Activated T-cell treated with anti-CD3 and anti-CD28 coated beads for 24 hours (primary cell): ENCODE measurements at places on chromosomes 1 and 21.

GRCh38 chr21:45589686-45590245 lies 47.5 kb upstream of the SLC19A1 start:
- DNase-seq = no peak

DNA sequence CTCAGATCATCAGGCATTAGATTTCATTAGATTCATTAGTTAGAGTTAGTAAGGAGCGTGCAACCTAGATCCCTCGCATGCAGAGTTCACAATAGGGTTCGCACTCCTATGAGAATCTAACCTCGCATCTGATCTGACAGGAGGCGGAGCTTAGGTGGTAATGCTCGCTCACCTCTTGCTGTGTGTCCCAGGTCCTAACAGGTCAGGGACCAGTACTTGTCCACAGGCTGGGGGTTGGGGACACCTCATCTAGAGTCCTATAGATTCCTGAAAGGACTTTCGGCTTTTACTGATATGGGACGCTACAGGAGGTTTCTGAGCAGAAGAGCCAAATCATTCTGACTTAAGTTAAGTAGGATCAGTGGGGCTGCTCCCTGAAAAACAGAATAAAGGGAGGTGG lies 91.4 kb downstream of the AKT3 start:
- DNase-seq = no peak

DNA sequence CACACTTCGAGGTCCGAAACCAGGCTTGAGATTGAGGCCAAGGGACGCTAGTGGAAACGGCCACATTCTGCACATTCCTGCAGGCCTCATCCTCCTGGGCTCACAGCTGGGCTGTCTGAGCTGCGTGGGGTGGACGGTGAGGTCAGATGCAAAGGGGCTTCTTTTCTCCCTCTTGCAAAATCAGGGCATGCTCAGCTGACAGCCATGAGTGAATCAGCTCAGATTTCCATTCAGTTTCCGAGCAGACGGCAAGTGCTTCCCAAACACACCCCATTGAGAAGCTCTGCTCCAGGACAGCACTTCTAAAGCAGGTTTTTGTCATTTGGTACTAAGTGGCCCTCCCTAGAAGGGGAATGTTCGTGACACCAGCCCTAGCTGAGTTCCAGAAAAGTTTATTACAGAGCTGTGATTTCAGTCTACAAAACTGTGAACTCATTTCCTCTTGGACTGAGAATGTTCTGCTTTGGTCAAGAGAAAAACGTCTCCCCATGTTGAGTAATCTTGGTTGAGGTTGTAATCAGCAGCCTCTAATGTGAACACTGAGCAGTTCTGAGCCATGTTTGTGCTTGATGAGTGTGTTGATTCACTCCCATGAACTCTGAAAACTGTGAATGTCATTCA lies 10.0 kb downstream of the PDPN start:
- no peak for DNase-seq

DNA sequence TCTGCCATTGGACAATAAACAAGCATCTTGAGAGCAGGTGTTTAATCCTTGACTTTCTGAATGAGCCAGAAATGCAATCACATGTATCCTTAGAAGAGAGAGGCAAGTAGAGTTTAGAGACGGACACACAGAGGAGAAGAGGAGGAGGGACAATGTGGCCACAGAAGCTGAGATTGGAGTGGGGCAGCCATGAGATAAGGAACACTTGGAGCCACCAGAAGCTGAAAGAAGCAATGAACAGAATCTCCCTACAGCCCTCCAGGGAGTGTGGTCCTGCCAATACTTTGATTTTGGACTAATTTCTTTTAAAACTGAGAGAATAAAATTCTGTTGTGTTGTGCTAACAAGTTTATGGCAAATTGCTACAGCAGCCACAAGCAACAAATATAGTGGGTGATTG lies 141.0 kb downstream of the ATP6V1G3 start:
- no peak for DNase-seq

- no peak for DNase-seq
Measured at GRCh38 chr1:8862528-8862927, 16.0 kb downstream of the ENO1 start.

DNA sequence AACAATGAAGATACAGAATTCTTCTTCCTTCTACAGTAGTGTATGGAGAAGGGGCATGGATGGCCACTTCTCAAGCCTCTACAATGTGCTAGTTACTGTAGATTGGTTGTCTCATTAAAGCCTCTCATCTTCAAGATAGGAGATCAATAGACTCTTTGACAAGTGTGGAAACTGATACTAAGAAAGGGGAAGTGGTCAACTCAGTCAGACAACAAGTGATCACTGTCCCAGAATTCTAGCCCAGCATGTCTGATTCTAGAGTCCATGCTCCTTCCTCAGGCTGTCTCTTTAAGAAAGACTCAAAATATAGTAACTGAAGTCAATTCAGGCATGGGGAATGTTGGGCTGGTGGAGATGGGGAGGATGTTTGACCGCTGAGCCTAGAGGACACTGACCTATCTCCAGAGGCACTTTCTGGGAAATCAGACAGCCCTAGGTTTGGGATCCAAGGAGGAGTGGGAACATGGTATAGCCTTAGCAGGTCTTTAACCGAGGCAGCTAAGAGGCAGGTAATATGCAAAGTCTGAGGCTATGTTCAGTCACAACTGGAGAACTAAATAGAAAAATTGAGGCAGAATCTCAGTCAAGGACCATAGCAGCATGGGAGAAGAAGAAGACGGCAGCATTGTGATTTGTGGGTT lies 39.3 kb upstream of the EYA3 start:
- no peak for DNase-seq

DNA sequence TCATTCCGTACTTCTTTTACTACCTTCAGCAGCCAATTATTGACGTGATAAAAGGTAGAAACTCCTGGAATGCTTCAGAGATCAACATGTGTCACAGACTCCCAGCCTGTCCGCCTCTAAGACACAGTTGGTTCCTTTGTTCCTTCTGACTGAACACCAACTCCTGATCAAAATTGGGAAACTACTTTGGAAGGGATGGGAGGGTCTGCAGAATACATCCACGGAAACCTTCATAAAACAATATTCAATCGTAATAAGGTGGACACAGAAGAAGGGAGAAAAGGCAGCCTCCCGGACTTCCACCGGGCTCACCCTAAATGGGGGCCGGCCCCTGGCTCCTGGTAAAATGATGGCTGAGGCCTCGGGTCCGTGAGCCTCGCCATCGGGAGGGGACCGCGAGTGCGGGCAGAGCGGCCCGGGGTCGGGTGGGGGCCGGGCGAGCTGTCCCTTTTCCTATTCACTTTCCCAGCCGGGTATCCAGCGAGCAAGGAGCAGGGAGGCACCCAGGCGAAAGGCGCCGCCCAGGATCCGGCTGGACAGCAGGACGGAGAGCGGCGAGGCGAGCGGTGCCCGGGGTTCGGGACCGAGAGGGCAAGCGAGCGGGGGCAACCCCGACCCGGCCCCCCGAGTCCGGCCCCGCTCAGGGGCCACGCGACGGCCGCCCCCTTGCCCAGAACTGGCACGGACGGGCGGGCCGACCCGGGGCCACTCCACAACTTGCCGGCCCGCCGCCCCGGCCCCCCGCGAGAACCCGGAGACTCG lies 805 bp downstream of the NRIP1 start:
- no peak for DNase-seq

GRCh38 chr1:22705586-22705985 lies 5.1 kb upstream of the EPHB2 start:
- no peak for DNase-seq

GRCh38 chr21:36783612-36784374 lies 84.9 kb downstream of the SIM2 start:
- DNase-seq = no peak

GRCh38 chr1:80896781-80897356 lies 903.9 kb upstream of the ADGRL2 start:
- no peak for DNase-seq

DNA sequence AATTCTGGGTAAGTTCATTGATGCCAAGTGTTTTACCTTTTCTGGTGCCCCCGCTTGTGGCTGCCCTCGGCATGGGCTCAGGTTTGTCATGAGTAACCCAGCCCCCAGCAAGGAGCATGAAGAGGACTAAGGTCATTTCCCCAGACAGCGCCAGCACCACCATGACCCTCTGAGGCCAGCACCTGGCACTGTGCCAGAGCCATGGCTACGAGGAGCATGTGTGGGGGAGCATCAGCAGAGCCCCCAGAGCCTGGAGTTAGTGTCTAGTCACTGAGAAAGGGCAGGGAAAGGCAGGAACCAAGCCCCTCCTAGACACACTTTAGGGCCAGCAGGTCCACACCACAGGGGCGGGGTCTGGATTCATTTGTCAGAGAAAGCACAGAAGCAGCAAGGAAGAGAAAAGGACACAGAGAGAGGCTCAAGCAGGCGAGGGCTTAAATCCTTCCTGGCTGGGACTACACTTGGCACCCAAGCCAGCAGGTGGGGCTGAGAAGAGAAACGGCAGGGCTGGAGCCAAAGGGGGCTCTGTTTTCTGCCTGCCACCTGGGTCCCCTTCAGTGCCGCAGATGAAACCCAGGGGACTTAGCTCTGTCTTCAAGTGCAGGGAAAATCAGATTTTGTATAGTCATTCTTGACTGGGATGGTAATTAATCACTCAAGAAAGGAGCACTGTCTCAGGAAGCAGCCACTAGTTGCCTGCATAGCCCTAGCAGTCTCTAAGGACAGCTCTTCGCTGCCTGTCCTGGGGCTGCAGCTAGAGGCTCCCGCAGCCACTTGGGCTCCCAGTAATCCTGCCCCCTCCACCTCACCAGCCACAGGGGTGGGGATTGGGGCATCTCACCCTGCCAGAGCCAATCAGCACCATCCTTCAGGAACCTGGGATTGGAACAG lies 79.6 kb upstream of the ZC3H12A start:
- DNase-seq = no peak

GRCh38 chr1:231497629-231498152 lies 30.8 kb upstream of the TSNAX start:
- no peak for DNase-seq

GRCh38 chr1:222028116-222028515 lies 286.2 kb upstream of the DUSP10 start:
- no peak for DNase-seq

DNA sequence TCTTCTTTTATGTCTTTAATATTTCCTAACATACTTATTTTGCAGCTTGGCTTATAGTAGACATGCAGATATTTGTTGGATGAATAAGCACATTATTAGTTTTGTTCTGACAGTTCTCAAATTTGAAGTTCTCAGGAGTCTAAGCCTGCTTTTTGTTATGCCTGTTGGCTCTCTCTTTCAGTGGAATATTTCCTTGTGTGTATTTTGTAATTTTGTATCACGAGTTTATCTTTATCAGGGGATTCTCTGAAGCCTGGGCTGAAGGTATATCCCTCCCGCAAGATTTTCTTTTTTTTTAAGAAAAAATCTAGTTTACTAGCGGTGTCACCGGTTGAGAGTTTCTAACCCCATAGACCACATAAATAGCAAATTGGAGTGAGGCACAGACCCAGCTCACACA lies 105.9 kb downstream of the RGL1 start:
- no peak for DNase-seq

DNA sequence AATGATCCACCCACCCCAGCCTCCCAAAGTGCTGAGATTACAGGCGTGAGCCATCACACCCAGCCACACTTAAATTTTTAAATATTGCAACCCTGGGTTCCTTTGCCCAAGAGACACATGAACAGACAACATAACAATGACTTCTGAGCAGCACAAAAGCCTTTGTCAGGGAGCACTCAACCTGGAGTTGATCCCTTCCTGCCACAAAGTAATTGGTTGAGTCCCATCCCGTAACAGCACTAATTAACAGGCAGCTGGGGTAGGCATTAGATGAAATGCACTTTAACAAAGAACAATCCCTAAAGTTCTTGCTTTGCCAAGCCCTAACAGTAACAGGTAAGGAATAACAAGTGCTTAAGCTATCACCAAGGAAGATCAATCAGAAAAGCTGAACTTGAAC lies 5.9 kb upstream of the BCAR3 start:
- no peak for DNase-seq

GRCh38 chr1:63103682-63104081 lies 218.7 kb upstream of the FOXD3 start:
- DNase-seq = no peak

- no peak for DNase-seq
Measured at GRCh38 chr1:214466403-214467077, 84.9 kb downstream of the PTPN14 start.

DNA sequence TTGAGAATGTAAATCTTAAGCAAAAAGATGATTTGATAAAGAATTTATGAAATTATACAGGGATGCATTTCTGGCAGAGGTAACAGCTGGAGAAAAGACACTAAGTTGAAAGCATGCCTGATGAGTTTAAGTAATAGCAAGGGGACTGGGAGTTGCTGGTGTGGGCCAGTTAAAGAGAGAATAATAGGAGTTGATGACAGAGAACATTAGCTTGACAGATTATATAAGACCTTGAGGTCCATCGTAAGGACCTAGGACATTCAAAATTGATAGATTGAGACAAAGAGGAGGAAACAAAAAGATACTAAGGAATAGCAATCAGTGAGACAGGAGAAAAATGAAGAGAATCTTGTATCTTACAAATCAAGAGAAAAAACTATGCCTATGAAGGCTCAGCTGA lies 84.7 kb upstream of the TMPRSS15 start:
- DNase-seq = no peak

DNA sequence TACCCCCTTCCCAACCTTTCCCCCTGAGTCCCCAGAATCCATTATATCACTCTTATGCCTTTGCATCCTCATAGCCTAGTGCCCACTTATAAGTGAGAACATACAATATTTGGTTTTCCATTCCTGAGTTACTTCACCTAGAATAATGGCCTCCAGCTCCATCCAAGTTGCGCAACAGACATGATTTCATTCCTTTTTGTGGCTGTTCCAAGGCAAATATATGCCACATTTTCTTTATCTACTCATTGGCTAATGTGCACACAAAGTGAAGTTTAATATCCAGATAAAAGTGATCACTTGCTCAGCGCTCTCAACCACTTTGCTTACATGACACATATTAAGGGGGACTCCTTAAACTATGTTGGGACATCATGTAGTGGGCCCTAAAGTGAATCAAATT lies 72.4 kb upstream of the TIAM1 start:
- DNase-seq = no peak

DNA sequence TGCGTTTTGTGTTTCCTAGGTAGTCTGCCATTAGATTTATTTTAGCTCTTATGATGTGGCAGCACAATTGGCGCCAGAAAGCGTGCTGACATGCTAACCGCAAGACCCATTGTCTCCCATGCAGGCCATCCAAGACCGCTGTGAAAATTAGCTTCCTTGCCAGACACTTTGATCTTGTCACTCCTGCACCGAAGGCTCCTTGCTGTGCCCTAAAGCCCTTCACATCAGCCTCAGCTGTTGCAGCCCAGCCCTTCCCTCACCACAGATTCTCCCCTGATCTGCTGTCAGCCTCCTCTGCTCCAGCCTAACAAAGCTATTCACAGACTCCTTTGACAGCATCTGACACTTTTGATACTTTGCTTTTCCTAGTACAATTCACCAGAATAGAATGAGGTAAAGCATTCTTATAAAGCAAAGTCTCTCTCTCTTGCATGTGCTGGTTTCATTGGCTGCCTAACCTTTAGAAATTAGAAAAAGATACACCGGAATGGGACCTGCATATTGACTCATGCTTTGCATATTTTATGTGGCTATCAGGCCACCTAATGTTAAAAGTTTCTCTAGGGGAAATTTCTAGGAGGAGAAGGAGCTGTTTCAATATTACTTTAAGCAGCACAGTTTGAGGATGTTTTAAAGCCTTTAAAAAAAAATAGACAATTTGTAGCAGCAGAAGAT lies 280.3 kb upstream of the FMN2 start:
- no peak for DNase-seq
